T-helper 17 cell (primary cell): ENCODE measurements at places on chromosomes 6 and 20. TPM values are rescaled to one million over a fixed set of nuclear protein-coding genes. Genes with fewer than 3 reads are reported as not detected.

The PBOV1 gene
- total RNA-seq: not detected

The CLPSL1 gene
- total RNA-seq: not detected

The SRMS gene
- total RNA-seq: not detected

The CTCFL gene
- not detected for total RNA-seq

The XKR7 gene
- total RNA-seq: not detected

The AVP gene
- total RNA-seq: not detected

The ANGPT4 gene
- total RNA-seq: not detected

The CD93 gene
- total RNA-seq: 2.1 TPM

The CYP39A1 gene
- not detected for total RNA-seq

The GSTA3 gene
- not detected for total RNA-seq

The KCNK16 gene
- total RNA-seq: not detected
